ENCODE measurements at places on chromosomes 16 and 17.

GRCh38 chr17:36136036-36136435, 32.4 kb downstream of the CCL4 start:
- no peak for DNase-seq

DNA sequence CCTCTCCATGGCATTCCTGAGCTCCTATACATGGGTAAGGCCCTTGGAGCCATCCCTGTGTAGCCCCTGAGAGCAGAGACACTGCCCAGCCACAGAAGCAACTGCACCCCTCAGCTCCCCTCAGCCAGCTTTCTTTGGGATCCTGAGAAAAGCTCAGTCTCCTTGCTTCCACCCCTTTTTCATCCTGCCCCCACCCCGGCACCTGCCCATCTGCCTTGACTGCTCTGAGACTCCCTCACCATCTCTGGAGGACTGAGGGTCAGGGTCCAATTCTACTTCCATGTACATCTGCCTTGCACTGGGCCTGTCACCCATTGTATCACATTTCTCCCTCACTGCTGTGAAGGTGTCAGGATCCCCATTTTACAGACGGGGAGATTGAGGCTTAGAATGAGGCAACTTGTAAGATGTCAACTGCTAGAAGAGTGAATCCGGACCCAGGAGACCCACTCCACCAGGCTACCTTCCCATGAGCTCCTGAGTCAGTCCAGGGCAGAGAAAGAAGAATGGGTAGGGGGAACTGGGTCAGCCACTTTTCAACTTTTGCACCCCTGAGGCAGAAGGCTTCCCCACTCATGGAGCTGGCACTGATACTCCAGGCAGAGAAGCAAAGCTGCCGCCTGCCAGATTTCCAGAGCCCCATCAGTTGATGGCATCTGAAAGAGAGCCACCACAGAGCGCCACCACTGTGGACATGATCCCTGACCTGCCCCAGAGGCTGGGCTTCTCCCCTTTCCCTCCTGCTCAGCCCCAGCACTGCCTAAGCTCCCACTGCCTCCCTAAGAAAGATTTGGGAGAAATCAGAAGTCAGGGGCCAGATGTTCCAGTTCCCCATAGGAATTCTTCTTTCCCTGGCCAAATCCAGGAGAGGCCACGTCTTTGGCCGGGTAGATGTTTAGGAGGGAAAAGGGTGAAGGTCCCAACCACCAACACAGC, 135.4 kb downstream of the TMEM132E start:
- no peak for DNase-seq

- DNase-seq, result no peak
These were observed 47.7 kb upstream of the TNRC6A start for GRCh38 chr16:24681793-24682192.

- DNase-seq, result no peak
These were observed 14.1 kb downstream of the ALDH3A1 start for GRCh38 chr17:19733953-19734526.

DNA sequence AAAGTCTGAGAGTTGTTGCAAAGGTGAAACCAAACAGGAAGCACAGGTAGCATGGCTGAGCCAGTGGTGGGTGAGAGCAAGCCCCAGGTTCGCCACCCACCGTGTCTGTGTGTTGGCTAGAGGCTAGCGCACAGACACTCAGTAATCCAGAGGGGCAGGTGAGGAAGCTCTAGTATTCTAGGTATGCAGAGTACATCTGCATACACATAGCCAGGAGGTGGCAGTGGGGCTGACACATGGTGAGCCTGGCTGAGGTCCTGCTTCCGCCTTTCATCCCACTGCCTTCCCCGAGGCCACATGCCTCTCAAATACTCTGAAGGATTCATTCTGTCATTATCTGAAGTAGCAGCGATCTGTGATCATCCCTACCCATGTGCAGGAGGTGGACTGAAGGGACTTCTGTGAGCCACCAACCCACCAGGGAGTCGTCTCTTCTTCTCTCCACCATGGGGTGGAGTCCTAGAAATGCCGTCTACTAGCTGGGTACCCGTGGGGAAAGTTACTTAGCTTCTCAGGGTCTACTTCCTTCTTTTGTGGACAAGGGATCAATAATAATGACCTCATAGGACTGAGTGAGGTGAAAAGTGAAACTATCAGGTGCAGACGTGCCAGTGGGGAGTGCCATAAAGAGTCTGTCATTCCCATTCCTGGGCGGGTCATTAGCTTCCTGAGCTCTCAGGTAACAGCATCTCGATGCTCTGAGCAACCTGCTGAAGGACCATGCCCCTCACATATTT, 36.0 kb upstream of the ICAM2 start:
- no peak for DNase-seq

GRCh38 chr16:12729448-12729847, 74.2 kb downstream of the CPPED1 start:
- DNase-seq, result no peak

DNA sequence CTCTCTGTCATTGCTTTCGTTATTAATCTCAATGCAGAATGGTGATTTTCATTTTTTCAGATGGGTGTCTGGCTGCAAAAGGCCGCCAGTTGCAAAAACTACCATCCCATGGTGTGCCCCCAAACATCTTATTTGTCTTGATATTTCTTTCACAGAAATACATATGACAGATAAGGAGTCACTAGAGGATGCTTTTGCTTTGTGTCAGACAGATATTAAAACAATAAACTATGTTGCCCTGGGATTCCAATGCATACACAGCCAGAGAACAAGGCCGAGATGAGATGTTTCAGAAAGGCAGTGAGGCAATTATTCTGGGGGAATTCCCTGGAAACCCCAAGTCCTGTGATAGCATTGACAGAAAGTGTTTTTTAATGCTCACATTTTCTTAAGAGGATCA, 307.7 kb downstream of the RBFOX1 start:
- no peak for DNase-seq
